SW480 (cell line): ENCODE measurements at places on chromosomes 12 and 14.

DNA sequence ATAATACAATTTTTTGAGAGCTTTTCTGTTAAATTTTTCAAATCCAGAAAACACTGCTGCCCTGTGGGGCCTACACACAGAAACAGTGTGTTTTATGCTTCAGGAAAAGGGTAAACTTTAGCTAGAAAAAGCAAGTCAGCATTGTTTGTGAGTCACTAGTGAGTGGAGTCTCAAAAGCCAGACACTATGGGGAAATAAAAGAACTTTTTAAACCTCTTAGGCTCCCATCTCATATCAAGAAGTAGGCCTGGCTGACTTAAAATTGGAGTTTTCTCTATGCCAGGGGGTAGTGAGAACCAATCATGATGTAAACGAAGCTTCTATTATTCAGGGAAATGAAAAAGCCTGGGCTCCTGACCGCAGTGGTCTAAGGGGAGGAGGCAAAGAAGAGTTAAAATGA is 12.6 kb downstream of the GPR65 start:
- no peak for DNase-seq

DNA sequence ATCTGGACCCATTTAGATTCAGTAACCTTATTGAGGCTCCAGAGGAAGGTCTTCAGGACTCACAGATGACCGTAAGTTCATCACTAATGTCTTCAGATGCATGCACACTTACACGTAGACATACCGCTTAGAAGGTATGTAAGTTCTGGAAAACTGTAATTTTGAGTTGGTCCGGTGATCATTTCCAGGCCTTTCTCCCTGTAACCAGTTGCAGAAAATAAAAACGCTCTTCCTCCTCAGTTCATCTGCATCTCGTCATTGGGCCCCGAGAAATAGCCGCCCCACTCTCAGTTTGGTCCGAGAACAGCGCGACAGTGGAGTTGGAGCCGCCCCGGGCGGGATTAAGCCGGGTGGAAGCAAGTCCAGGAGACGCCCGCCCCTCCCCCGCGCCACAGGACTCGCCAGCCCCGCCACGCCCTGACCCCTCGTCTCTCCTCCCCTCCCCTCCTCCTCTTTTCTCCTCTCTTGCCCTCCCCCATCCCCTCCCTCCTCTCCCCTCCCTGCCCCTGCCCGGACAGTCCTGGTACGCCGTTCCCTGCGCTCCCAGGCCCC is 83.7 kb downstream of the TNFAIP2 start:
- DNase-seq = no peak

DNA sequence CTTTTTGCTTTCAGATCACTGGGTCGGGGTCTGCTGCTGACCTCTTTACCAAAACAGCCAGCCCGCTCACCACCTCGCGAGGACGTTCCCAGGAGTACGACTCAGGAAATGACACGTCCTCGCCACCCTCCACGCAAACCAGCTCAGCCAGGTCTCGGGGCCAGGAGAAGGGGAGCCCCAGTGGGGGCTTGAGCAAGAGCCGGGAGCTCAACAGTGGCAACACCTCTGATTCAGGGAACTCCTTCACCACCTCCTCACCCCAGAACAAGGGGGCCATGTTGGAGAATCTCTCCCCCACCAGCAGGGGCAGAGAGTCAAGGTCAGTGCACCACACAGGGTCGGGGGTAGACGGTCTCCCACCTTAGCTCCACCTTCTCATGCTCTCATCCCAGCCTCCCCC is 33.4 kb upstream of the HSPB8 start:
- DNase-seq = no peak

DNA sequence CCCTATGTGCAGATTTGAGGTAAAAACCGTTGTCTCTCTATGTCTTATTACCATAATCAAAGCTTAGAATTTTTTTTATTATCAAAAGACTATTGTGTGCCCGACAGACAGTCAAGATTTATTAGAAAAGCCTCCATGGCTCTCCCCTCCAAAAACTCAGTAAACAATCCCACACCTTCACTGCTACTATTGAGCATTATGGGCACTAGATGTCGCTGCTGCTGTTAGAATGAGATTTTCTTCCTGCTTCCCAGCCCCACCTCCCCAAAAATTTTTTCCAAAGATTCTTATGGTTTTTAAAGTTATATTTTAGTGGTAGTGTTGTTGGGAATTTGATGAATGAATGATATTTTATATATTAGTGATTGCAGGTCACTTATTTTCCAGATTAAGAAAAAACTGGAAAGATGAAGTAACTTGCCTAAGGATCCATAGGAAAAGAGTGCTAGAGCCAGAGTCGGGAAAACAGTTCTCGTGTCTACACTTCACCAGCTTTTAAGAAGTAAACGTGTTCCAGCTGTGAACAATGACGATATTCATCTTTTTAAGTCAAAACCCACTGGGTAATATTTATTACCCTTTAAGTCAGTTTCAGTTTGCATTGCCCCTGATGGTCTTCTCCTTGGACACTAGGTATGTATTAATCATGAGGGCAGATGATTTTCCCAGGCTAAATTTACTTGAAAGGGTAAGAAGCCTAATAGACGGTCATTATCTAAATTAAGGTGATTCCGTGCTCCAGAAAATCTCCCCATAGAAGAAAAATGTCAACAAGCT is 12.2 kb upstream of the FOXG1 start:
- DNase-seq = peak; percentile 23

- DNase-seq = no peak
Measured at GRCh38 chr12:72267974-72268373, 4.2 kb upstream of the TRHDE start.
